ENCODE measurements at places on chromosomes 3 and 15. TPM values are rescaled to one million over a fixed set of nuclear protein-coding genes. Genes with fewer than 3 reads are reported as not detected.

DNA sequence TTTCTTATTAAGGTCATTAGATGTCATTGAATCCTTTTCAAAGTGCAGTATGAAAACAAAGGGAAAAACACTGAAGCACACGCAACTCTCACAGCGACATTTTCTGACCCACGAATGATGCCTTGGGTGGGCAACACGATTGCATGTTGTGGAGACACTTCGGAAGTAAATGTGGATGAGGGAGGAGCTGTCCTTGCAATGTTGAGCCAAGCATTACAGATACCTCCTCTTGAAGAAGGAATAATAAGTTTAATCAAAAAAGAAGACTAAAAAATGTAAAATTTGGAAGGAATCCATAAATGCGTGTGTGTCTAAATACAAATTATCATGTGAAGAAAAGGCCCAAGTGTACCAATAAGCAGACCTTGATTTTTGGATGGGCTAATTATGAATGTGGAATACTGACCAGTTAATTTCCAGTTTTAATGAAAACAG, 16.9 kb downstream of the THBS1 start:
- DNase-seq, result no peak

DNA sequence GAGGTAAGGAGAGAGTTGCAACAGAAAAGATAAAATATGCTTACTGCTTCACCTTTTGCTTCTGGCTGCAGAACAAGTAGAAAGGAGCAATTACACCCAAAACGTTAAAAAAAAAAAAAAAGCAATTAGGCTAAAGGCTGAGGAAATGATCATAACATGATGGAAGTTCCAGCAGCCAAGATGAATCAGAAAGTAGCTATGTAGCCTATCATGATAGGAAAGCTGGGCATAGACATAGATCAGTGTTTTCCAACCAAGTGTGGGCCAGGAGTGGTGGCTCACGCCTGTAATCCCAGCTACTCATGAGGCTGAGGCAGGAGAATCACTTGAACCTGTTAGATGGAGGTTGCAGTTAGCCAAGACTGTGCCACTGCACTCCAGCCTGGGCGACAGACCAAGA, 52.6 kb downstream of the AGTR1 start:
- no peak for DNase-seq

GRCh38 chr3:152176998-152177397, 91.7 kb upstream of the MBNL1 start:
- DNase-seq, result no peak

Gene ATP13A4
- 0.47 TPM for total RNA-seq

Gene DAZL
- not detected for total RNA-seq

Gene RASGRP1
- 1.6 TPM for total RNA-seq

Gene GPR160
- total RNA-seq, result 1.6 TPM

Gene ITPKA
- total RNA-seq, result 1.6 TPM

Gene CPOX
- total RNA-seq, result 9.2 TPM

Gene DISP2
- 6.5 TPM for total RNA-seq
